Ovary (tissue), 10 donors: ENCODE measurements at places on chromosomes 2 and 18.

DNA sequence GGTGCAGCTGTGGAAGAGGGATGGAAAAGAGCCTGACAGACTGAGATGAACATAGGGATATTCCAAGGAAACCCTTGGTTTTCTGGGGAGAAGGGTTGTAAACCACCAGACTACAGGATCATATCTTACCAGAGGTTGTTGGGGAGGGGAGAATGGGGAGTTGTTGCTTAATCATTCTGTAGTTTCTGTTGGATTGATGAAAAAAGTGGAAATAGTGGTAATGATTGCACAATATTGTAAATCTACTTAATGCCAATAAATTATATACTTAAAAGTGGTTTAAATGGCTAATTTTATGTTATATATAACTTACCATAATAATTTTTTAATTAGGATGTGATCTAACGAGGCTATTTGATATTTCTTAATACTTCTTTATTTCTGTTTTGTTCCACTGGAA is 800.9 kb downstream of the BCL11A start:
- DNase-seq: no peak

- DNase-seq: no peak
These were observed 4.7 kb upstream of the THNSL2 start for GRCh38 chr2:88165332-88166003.

- no peak for DNase-seq
These were observed 19.1 kb downstream of the REG1A start for GRCh38 chr2:79139423-79139822.

GRCh38 chr2:39666491-39667101 is 879 bp downstream of the TMEM178A start:
- DNase-seq: peak; percentile 18

DNA sequence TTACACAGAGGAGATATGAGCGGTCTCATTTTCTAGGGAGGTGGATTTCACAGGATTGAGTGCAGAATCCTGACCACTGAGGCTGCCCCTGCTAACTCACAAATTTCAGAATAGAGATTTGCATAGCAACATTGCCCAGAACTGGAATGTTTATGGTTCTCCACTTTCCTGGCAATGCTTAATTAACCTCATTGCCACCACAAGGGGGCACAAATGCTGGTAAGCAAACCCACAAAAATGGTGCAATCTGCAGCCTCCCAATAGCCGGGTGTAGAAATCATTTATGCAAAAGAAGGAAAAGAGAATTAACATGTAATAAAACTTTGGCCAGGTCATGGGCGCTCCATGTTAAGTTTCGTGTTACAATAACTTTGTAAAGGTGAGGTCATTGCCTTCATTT is 112.4 kb downstream of the CYRIA start:
- peak; percentile 30 for DNase-seq

DNA sequence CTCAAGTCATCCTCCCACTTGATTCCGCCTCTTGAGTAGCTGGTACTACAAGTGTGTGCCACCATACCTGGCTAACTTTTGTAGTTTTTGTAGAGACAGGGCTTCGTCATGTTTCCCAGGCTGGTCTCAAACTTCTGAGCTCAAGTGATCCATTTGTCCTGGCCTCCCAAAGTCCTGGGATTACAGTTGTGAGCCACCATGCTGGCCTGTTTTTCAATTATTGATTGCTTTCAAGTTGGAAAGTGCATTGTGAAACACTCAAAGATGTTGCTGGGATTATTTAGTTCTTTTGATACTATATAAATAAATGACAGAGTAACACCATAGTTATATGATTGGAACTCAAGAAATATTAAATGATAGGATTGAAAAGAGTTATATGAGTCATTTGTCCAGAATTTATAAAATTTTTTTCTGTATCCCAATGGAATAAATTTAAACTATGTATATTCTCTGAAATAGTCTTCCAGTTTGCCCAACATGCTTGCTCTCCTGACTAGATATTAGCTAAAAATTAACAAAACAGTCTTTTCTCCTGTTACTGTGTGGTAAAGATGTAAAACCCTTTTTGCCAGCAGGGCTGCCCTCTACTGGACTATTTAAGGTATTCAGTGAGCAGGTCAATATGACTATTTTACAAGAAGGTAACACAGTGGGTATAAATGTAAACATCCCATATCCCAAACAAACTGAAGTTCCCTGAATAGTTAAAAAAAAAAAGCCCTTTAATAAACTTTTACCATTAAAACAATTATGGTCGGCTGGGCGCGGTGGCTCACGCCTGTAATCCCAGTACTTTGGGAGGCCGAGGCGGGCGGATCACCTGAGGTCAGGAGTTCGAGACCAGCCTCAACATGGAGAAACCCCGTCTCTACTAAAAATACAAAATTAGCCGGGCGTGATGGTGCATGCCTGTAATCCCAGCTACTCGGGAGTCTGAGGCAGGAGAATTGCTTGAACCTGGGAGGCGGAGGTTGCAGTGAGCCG is 42.7 kb downstream of the ACSL3 start:
- DNase-seq: no peak

DNA sequence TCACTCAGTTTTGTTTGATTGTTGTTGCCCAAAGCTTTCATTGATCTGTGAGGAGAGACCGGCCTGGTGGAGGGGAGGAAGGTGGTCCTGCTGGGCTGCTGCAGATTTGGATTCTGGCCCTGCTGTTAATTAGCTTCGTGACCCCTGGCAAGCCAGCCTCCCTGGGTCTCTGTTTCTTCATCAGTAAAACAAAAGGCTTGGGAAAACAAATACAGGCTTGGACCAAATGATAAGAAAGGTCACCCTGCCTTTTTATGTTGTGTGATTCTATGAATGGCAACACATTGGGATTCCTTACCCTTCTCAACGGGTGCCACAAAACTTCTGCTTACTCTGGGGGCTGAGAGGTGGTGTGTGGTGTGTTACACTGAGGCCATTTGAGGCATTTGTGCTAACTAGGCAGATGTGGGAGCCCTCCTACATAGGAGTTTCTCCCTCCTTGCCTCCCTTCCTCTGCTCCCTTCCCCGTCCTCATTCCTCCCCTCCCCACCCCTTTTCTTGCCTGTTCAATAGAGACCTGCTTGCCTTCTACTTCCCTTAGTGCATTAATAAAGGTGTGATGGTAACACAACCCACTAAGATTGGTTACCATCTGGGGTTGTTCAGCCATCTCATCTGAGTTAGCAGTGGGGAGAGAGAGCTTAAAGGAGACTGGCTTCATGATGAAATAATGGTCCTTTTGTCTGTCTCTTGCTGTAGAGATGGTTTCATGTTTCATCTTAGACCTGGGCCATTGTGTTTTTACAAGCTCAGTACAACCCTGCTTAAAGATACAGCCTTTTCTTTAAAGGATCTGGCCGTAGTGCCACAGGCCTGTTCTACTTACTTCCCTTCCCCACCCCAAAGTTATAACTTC is 96.2 kb downstream of the TANC1 start:
- DNase-seq: no peak

DNA sequence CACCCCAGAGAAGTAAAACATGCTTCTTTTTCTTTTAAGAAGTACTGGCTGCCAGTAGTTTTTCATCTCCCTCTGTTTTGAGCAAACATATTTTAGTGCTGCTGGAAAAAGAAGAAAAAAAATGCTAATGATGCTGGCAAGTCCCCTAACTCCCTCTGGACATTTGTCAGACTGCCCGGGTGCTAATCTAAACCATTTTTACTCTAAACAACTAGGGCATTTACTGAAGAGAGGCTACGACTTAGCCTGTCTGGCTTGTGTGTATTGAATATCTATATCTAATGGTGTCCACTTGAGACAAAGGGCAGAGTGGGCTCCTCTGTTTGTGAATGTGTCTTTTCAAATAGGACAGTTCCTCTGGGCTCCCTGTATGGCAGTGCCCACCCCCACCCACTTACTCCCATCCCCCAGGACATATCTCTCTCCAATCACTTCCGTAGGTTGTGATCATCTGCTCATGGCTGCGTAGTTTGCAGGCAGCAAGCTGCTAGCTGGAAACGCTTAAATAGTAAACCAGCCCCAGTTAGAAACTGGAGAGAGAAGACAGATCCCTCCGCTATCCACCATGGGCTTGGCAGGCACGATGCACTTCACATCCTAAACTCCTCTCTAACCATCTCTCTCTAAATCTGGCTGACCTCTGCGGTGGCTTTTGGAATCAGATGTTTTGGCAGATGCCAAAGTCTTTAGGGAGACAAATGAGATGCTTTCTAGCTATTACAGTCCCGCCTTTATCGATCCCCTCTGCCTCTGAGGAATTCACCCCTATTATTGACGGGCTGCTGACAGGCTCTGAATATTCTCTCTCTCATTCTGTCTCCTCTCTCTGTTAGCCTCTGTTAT is 58.3 kb downstream of the DOCK10 start:
- DNase-seq: no peak

DNA sequence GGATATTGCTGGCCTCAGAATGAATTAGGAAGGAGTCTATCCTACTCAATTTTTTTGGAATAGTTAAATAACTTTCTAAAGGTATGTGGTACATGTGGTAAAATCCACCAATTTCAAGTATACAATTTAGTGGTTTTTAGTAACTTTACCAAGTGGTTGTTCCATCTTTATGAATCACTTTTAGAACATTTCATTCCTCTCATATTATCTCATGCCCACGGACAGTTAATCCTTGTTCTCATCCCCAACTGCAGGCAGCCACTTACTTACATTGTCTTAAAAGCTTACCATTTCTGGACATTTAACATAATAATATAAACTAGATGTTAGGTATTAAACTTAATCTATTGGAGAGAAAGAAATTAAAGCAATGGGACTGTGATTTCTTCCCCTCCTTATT is 146.3 kb upstream of the ZC3H15 start:
- DNase-seq: no peak

DNA sequence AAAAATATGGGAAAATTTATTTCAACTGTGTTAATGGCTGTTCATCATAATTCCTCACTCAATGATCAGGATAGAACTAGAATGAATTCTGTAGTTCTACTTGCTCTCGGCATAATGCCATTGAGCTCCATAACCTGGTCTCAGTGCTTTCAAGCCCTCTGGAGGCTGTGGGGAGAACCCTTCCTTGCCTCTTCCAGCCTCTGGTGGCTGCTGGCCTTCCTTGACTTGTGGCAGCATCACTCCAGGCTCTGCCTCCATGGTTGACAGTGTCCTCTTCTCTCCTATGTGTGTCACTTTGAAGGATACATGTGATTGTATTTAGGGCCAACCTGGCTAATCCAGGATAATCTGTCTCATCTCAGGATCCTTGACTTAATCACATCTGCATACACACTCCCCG is 26.9 kb upstream of the CABYR start:
- no peak for DNase-seq

DNA sequence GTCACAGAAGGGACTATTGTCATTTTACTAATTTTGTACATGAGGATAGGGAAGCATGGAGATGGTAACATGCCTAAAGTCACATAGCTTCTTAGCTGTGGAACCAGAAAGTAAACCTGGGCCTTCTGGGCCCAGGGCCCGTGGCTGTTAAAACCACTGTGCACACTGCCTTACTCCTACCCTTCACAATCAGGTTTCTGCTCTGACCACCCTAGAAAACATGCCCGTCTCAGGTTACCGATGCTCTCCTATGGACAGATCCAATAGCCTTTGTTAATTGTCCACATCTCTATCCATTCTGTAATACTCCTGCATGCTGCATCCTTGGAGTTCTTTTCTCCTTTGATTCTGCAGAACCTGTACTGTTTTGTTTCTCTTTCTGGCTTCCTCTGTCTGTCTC is 79.0 kb upstream of the TACR1 start:
- DNase-seq: no peak

GRCh38 chr2:177754492-177754873 is 318.1 kb downstream of the PDE11A start:
- DNase-seq: peak; percentile 50

GRCh38 chr2:142843731-142844130 is 33.7 kb upstream of the KYNU start:
- no peak for DNase-seq

DNA sequence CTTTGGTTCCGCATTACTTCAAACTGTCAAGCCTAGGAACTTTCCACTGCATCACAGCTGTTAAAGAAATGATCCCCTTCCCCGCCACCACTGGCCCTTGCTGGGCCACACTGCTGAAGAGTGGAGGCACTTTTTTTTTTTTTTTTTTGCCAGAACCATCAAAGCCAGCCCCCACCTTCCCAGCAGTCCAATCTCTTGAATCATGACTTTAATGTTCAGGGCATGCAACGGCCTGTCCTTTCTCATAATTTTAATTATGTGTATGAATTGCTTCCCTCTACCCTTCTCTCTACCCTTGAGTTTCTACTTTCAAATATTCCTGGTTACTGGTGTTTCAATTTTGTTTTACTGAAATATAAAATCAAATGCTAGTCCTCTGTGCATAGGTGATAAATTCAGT is 102.1 kb upstream of the LMAN1 start:
- DNase-seq: no peak

- peak; percentile 53 for DNase-seq
These were observed 27.0 kb upstream of the CASP8 start for GRCh38 chr2:201233192-201233811.

DNA sequence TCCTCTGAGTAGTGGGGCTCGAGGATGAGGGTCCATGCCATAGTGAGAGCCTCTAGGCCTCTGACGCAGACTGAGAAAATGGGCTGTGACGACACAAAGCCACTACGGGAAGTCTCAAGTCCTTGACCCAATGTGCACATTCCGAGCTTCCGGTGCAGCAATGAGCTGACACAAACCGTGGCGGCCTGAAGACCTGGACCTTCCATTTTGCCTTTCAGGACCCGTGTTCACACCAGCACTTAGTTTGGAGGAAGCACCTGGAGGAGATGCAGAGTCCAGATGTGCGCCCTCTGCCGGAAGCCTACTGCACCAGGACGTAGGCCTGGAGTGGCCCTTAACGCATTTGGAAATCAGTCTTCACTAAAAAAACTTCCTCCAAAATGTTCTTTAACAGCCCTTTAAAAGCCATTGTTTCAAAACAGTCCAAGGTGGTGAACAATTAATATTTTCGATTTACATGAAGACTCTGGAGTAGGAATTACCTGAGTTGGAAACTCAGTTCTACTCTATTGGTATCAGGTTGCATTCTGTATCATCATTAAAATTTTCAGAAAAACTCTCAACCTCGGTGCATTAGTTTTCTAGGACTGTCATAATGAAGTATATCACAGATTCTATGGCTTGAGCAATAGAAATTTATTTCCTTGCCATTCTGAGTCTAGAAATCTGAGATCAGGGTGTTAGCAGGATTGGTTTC is 33.9 kb downstream of the BMP10 start:
- no peak for DNase-seq

- no peak for DNase-seq
These were observed 564.0 kb upstream of the FANCL start for GRCh38 chr2:58805126-58805525.

GRCh38 chr18:40937386-40937785 is 1017.6 kb upstream of the PIK3C3 start:
- DNase-seq: no peak

DNA sequence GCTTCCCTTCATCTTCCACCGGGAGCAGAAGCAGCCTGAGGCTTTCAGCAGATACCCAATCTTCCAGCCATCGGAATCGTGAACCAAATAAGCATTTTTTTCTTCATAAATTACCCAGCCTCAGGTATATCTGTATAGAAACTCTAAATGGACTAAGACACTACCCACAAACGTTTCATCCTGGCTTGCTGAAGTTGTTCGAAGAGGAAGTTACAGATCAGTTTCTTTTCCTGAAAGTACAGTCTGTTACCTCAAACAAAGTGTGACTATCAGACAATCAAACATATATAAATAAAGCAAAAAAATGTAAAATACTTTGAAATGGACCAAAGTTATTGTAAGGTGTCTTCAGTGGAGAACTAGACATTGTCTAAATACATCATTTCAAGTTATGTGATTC is 97.9 kb downstream of the MREG start:
- DNase-seq: no peak
